ENCODE measurements at places on chromosomes 2 and 18. TPM values are rescaled to one million over a fixed set of nuclear protein-coding genes. Genes with fewer than 3 reads are reported as not detected.

Gene KIF1A
- 0.05 TPM for total RNA-seq

- DNase-seq, result no peak
Observed at GRCh38 chr18:79488311-79489050, 92.8 kb downstream of the NFATC1 start.

- DNase-seq, result no peak
Observed at GRCh38 chr18:54641734-54642133, 50.7 kb downstream of the DYNAP start.

DNA sequence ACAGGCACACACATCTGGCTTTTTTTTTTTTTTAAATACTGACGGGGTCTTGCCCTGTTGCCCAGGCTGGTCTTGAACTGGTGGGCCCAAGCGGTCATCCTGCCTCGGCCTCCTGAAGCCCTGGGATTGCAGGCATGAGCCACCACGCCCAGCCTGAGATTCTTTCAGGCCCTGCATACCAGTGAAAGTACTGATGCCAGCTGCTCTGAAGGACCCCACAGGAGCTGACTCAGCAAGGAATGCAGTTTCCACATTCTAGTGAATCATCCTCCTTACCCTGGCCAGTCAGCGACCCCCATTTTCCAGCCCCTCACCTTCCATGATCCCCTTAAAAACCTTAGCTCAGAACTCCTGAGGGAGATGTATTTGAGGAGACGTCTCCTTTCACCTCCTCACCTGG lies 5.8 kb upstream of the DTYMK start:
- no peak for DNase-seq

Gene DPP10
- total RNA-seq, result not detected

Gene PRSS56
- total RNA-seq, result not detected

DNA sequence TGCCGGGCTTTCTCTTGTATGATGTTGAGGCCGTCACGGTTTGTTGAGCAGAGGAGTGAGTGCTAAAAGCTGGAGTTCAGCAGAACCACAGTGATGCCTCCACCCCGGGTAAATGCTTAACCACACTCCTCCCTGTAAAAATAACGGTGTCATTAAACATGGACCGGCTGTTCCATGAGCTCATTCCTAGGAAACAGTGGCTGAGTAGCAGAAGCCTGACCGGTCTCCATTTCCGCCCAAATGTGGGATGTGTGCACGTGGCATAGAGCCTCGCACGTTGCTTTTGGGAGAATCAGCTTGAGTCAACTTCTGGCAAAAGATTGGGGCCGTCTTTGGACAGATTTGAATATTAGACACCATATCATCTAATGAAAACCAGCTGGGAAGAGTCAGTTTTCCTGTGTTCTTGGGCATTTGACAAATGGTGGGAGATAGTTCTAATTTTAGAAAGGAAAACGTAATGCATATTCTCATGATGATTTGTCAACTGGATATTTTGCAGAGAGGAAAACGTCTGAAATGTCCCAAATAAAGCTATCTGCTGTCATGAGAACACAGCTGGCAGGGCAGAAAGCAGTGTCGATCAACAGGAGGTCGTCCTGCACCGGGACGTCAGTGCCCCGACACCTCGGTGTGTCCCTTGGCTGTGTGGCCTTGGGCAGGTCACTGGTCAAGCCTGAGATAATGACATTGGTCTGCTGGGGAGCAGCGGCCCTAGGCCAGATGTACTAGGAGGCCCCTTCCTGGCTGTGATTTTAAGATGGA lies 42.4 kb downstream of the LRRFIP1 start:
- peak; percentile 57 for DNase-seq

DNA sequence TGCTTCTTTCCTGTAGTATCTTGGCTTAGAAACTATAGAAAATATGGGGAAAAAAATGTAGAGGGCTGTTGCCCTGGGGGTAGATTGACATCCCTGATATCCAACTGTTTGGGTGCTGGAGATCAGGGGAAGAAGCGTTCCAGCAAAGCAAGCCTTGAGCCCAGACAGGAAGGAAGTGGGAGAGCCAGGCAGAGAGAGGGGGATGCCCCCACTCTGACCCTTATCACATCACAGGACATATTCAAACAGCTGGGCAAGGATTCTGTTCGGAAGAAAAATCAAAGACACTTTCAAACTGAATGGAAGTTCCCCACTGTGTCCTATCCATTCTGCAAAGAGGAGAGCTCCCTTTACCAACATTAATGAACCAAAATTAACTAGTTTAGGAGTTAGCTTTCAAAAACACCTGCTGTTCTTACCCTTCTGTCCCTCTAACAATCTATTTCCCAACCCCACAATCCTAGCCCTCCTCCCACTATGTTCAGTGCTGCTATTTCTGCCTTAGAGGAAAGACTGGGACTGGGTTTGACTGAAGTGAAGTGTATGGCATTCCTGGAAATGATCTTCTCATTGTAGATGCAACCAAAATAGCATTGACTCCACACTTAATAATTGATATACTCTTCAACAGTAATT lies 16.9 kb upstream of the KCNG3 start:
- DNase-seq, result peak; percentile 35

- DNase-seq, result no peak
Observed at GRCh38 chr2:190655570-190655969, 6.7 kb downstream of the NAB1 start.

Data from dermis blood vessel endothelial cell (primary cell).